ENCODE measurements at places on chromosomes 5 and 9. TPM values are rescaled to one million over a fixed set of nuclear protein-coding genes. Genes with fewer than 3 reads are reported as not detected.

CDH6 gene
- not detected for polyA plus RNA-seq

HCN1 gene
- polyA plus RNA-seq, result not detected

IL13 gene
- polyA plus RNA-seq, result not detected

JADE2 gene
- polyA plus RNA-seq, result 46.7 TPM

MARCOL gene
- polyA plus RNA-seq, result not detected

GRXCR2 gene
- polyA plus RNA-seq, result not detected

FOXE1 gene
- polyA plus RNA-seq, result not detected

PCDHB11 gene
- polyA plus RNA-seq, result not detected

VPS13A gene
- 3.9 TPM for polyA plus RNA-seq

OR1J2 gene
- not detected for polyA plus RNA-seq

HMMR gene
- not detected for polyA plus RNA-seq

DNAJC25 gene
- 3.6 TPM for polyA plus RNA-seq

GBGT1 gene
- polyA plus RNA-seq, result 1.7 TPM

CDH10 gene
- not detected for polyA plus RNA-seq

PSD2 gene
- polyA plus RNA-seq, result not detected

TMEM174 gene
- polyA plus RNA-seq, result not detected

TJP2 gene
- 0.81 TPM for polyA plus RNA-seq

Measured in IgD-negative memory B cell (primary cell).